ENCODE measurements at places on chromosomes 7 and 10.

GRCh38 chr10:128993443-128993842 lies 473.6 kb upstream of the MGMT start:
- DNase-seq, result no peak

- DNase-seq, result no peak
Measured at GRCh38 chr10:125060826-125061556, 99.4 kb downstream of the CTBP2 start.

DNA sequence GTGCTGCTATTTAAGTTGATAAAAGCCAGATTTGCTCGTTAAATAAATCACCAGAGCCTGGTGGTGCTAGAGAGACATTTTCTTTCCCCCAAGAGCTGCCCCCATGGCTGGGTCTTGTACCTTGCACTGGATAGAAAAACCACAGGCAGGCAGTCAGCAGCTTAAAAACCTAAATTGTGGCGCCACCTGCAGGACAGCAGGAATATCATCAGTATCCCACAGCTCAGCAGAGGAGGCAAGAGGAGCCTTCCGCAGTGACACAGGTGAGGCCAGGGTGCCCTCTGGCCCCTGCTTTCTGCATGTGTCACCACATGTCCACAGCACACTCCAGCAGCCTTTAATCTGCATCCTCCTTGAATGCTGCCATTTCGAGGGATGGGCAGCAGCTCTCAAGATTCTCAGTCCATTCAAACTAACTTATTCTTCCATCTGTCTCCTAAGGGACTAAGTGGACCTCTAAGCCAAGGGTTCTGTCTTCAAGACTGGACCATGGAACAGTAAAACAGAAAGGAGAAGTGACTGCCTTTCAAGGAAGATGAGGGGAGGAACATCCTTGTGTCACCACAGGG lies 4.5 kb upstream of the PLXNA4 start:
- DNase-seq, result peak; percentile 30

DNA sequence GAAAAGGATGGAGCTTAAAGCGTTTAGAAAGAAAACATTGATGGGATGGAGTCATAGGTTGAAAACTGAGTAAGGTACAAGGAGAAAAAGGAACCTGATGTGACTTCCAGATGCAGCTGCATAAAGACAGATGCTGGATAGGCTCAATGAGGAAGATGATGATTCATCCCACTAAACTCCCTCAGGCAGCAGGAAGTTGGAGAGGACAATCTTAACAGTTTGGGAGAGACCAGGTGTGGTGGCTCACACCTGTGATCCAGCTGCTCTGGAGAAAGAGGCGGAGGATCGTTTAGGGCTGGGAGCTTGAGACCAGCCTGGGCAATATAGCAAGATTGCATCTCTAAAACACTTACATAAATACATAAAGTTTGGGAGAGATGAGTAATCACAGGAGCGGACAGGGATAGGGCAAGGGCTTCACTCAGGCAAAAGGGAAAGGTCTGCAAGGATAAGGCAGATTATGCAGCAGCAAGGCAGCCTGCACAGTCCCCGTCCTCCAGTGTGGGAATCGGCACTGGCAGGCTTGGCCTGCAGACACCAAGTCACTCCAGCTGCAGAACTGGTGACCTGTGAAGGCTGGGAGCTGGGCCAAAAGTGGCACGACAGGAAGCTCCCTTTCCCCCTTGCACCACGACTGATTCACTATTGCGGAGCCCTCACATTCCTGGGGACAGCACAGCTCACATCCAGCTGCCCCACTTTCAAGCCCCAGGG lies 438.5 kb downstream of the GRID1 start:
- no peak for DNase-seq

- DNase-seq, result no peak
Measured at GRCh38 chr10:130623680-130624267, 487.6 kb downstream of the GLRX3 start.

- no peak for DNase-seq
Measured at GRCh38 chr10:113520690-113521474, 32.0 kb upstream of the HABP2 start.

- no peak for DNase-seq
Measured at GRCh38 chr7:11491811-11492210, 340.2 kb downstream of the THSD7A start.

DNA sequence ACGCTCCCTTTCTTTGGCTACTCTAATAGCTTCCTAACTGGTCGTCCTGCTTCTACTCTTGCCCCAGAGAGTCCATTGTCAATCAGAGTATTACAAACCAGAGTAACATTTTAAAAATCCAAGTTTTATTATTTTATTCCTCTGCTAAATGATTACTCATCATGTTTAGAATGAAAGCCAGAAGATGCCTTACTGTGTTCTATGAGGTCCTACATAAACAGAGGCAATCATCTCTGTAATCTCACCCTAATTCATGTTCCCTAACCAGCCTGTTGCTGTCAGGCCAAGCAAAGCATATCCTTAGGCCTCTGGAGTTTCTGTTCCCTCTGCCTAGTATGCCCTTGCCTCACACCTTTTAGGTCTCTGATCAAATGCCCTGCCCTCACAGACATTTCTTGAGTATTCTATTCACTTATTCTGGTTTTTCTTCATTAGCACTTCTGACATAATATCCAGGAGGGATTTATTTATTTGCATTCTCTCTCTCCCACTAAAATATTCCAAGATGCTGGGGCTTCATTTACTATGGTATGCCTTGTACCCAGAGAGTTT lies 497.5 kb downstream of the PHTF2 start:
- no peak for DNase-seq

DNA sequence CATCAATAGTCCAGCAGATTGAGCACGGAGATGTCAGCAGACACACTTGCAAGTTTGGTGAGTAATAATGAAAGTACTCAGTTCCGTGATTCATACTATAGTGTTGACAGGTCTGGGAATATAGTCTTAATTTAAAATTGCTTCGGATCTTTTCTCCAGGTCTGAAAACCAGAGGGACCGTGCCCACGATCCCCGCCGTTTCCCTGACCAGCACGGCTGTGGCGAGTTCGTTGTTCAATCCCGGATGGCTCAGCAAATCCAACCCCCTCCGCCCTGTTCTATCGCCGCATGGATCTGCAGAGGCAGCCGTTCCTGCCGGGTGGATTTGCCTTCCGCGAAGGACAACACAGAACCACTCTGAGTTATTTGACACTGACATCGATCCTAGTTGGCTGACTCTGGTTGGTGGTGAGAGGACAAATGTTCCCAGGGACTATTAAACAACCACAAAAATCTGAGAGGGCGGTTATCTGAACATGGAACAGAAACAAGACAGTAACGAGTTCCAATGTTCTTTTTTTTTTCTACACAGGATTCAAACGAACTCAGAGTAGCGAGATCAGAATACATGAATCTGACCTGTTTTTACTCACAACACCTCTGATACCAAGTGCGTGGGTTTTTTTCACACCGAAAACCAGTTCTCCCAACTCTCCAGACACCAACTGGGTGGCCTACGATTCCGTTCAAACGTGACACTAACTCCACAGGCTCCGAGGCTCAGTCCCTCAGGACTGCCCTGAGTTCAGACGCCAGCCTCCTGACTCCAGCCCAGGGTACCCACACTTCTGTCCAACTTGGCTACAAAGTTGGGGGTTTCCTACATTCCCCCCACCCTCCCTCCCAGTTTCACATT lies 52.7 kb downstream of the RBM17 start:
- no peak for DNase-seq

All from stimulated activated CD4-positive, alpha-beta T cell treated with anti-CD3 and anti-CD28 coated beads, TNF-alpha, amount 100 ng/mL, for 24 hours (primary cell).